K562 (cell line): ENCODE measurements at places on chromosomes 12 and 14.
A peak's percentile ranks its signal among the peaks of the same experiment; 100 is the strongest.

GRCh38 chr14:106874350-106874749, 1348.0 kb downstream of the TMEM121 start:
- no peak for DNase-seq

DNA sequence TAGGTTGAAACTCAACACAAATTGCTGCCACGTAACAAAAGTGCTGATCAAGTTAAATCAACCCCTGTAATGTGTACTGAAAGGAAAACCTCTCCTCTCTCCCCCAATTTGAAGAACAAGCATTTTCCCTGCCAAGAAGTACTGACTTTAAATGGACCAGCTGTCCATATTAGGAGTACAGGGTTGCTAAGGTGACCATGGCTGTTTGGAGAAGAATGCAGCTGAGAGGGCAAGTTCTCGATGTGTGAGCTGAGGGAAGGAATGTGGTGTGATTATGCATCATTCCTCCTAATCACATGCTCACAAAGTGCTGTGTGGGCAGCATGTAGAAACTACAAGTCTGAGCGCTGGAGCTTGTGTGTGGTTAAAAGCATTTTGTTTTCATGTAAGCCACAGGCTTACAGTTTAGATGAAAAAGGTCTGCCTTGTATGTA, 50.9 kb upstream of the CCT2 start:
- DNase-seq: peak; percentile 30

DNA sequence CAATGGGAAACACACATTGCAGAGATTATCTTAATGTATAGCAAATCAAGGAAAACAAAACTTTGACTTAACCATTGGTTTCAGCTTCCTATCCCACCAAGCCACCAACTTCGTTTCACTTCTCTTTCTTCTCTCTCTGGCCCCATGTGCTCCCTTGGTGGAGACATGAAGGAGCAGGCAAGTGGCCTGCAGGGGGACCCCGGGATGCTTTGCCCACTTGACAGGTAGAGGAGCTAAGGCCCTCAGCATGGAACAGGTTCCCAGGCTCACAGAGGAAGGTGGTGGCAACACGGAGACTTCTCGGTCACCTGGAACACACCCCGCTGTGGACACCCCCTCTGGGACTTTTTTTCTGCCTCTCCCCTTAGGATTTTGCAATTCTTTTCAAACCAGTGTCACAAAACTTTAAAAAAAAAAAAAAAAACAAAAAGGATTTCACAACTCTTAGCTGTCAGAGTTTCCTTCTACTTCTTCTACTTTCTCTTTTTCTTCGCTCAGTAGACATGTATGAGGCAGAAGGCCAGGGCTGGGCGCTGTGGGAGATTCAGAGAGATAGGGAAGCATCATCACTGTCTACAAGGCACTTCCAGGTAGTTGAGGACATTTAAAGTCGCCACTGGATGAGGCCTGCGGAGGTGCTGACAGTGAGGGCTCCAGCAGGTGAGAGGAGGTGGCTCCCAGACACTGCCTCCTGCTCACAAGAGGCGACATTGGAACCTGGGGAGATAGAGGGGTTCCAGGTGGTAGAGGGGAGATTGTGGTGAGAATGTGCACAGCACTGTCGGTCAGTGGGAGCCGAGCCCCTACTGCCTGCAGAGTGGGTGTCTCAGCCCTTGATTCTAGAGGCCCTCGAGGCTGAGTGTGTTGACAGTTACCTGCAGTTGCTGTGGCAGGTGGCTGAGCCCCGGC, 119.6 kb downstream of the GCH1 start:
- DNase-seq: no peak

GRCh38 chr12:32126720-32127119, 20.1 kb downstream of the BICD1 start:
- no peak for DNase-seq

- DNase-seq: no peak
Measured at GRCh38 chr12:121849665-121850064, 9.0 kb downstream of the HPD start.

DNA sequence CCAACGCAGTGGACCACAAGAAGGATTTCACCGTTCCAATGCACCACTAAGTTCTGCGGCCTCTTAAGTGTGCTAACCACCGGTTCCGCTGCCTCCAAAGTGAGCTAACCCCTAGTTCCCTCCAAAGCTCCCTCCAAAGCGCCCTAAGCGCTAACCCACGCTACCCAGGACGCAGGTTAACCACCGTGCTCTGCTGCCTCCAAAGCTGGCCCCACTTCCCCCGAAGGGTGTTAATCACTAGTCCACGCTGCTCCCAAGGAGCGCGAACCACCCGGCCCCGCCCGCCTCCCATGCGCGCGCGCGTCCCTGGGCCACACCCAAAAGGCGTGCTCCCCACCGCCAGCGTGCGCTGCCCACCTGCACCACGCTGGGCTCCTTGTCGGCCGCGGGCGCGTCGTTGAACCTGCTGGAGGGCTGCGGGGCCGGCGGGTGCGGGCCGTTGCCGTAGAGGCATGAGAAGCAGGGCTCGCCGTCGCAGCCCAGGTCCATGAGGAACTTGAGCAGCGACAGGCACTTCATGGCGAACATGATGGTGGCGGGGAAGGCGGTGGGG, 11.7 kb downstream of the FAM181A start:
- DNase-seq: no peak

- no peak for DNase-seq
Measured at GRCh38 chr12:122872815-122873361, 23.0 kb downstream of the VPS37B start.

- no peak for DNase-seq
Measured at GRCh38 chr14:101843665-101844064, 82.2 kb downstream of the PPP2R5C start.

DNA sequence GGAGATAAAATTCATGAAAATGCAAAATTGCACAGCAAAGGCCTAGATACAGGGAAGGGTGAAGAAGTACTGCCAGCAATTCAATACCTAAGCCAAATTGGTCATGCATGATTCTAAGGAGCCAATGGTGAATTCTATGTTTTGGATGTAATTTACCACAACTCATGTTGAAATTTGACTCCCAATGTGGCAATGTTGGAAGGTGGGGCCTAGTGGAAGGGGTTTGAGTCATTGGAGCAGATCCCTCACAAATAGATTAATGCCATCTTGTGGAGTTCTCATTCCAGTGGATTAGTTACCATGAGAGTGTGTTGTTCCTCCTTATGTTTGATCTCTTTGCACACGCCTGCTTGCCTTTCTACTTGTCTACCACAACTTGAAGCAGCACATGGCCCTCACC, 194.0 kb upstream of the ALG10 start:
- DNase-seq: no peak

DNA sequence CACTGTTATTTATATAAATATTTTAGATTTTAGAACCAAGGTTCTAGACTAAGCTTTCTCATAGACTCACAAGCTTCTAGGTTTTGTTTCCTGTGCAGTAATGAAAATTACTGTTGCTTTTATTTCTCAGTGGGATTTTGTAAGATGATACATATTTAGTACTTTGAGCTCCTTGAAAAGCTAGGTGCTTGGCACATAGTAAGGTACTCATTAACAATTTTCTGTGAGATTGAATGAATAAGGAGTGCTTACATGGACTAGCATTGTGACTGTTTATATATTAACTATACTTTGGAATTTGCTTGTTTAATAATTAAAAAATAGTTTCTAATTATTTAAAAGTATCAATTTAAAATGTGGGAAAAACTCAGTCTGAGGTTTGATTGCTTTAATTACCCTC, 85.7 kb downstream of the MIA2 start:
- DNase-seq: no peak

DNA sequence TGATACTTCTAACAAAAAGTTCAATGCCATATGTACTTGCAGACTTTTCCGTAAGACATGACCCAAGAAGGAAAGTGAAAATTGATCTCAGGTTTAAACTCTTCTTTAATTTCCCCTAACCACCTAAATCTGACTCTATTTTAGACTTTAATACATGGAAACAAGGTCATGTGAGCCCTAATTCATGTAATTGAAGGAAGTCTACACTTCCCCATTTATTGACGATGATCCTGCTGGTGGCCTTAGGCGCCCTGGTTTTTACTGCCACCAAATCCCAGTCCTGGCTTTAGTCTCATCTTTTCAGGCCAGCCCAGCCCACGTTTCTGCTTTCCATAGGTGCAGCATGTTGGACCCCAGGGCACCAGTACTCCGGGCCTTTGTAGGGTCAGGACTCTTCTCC, 157.9 kb downstream of the PELI2 start:
- no peak for DNase-seq

- DNase-seq: no peak
Measured at GRCh38 chr14:80269353-80269925, 58.1 kb upstream of the DIO2 start.

DNA sequence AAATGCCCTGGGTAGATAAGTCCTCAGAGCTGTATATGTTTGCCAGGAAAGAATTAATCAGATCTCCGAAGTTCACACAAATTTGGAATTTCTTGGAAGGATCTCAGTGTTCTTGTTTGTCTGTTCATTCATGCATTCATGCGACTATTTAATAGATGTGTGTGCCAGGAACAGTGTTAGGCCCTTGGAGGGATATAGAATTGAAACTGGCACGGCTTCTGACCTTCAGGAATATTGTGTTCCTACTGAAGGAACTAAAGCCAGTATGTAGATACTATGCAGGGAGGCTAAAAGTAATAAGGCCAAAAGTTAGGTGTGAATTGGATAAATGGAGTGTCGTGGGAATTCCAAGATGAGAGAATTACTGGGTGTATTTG, 166.0 kb upstream of the NOS1 start:
- DNase-seq: no peak

DNA sequence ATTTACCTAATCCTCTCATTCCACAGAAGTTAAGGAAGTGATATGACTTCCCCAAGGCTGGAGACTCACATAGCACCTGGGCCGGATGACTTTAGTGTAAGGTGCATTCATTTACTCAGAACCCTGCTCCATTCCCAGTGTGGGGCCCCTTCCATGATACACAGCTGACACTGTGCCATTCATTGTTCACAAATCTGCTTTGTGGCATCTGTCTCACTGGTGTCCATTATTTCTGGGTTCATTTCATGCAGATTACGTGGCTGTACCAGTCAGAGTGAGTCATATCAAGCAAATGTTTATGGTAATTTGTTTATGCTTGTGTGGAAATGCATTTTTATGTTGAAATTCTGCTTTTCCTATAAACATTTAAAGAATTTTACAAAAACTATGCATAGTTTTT, 5.2 kb downstream of the ANO4 start:
- no peak for DNase-seq

DNA sequence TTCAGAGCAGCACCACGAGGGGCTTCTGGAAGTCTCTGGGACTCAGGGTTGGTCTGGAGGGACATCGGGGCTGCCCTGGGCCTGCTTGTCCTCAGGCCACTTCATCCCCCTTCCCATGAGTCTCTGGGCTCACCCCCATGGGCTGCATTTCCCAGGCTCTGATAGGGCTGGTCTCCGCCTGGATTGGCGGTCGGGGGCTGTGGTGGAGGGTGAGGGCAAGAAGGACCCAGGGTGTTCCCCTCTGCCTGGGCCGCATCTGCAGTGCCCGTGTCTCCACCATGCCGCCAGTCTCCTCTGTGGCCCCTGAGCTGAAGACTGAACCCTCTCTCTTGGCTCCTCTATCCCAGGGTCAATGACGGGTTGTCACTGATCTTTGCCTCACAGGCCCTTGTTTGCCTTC, 242.1 kb downstream of the ADGRD1 start:
- DNase-seq: no peak

DNA sequence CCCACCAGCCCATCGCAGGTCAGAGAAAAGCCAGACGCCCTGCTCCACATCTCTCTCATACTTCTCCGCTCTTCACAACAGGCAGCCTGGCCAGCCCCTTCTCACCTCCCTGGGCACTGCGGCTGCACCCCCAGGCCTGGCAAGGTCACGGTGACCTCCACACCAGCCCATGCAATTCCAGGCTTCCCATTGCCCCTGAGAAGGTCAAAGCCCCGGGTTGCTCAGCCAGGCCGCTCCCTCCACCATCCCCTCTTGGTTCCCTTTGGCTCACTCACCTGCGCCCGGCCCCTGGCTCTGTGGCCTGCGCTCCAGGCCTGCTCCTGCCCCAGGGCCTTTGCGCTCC, 55.4 kb downstream of the GALNT9 start:
- no peak for DNase-seq

GRCh38 chr14:50311337-50311971, 575 bp downstream of the L2HGDH start:
- no peak for DNase-seq

DNA sequence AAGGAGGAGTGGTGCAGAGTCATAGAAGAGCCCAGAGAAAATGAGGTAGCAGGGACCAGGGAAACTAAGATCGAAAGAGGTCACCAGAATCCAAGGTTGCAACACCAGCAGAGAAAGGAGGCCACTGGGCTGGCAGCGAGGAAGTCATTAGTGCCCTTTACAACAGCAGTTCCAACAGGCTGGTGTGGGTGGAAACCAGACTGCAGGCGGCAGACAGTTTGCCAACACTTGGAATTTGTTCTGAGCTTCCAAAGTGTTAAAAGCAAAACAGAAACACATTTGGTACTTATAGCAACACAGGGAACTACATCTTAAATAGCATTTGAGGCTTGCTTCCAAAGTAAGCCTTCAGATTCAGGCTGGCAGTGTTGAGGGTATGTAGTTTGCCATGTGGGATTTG, 95.2 kb upstream of the PWP1 start:
- DNase-seq: no peak

GRCh38 chr12:131711551-131712205, 788 bp downstream of the SFSWAP start:
- no peak for DNase-seq

DNA sequence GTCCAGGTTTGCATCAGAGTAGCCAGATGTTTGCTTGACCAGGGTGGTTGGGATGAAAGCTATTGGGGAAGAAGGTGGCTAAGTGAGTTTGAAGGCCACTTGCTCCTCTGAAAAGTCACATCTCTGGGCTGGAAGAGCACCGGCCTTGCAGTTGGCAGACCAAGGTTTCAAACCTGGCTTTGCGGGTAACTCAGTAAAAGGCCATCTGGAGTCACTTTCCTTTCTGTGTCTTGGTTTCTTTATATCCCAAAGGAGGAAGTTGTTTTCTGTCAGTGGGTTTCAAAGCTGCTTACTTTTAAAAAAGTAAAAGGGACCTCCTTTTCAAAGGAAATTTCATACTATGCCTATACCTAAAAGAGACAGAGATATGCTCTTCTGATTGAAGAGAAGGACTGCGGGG, 26.2 kb upstream of the CMA1 start:
- no peak for DNase-seq

GRCh38 chr12:123659996-123660727, 10.8 kb upstream of the TCTN2 start:
- DNase-seq: no peak

DNA sequence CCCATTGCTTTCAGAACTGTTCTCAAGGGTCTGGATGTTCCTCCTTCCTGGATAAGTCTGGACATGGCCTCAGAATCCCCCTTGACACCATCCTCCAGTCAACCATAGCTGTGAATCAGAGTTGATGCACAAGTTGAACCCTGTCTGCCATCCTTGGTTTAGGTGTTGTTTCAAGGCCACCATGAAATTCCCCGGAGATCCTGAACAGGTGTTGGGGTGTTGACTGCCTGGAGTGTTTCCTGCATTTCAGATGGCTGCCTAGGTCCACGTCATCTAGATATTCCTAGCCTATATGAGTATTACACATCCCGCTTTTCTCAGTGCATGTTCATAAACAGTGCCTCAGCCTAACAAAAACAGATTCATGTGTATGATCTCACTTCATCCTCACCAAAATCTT, 86.7 kb upstream of the PWP1 start:
- DNase-seq: no peak
